Progenitor cell of endocrine pancreas (in vitro differentiated cells): ENCODE measurements at places on chromosomes 2 and 18. TPM values are rescaled to one million over a fixed set of nuclear protein-coding genes. Genes with fewer than 3 reads are reported as not detected.

DNA sequence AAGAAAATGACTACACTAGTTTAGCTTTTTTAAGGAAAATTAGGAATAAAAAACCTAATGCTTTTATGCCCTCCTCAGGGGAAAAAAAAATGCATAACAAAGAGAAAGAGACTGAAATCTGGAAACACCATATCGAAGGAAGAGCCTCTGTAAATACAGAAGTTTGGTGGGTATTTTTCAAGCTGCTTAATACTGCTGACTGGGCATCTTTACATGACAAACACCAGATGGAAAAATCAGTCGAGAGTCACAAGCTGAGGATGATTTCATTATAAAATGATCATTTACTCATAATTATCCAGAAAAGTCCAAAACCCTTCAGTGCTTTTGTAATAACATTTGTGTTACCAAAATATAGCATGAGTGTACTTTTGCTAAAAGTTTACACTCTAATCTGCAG is 1600.7 kb upstream of the ACVR2A start:
- no peak for DNase-seq

- DNase-seq: no peak
These were observed 9.1 kb upstream of the RAB17 start for GRCh38 chr2:237599465-237600110.

DNA sequence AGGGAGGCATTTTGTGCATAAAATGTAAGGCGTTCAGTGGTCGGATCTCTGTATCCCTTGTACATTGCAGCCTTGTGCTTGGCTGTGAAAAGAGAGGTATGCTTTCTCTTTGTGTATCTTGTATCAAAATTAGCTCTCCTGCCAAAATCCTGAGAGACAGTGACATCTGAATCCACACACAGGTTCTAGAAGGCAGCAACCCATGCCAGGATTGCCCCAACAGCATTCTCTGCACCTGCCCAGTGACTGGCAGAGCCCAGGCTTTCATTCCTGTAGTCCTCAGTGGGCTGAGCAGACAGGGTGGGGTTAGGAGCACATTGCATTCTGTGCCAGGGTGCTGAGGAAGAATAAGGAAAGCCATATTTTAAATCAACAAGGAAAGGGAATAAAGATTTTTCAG is 740.3 kb upstream of the RAB6C start:
- DNase-seq: no peak

DNA sequence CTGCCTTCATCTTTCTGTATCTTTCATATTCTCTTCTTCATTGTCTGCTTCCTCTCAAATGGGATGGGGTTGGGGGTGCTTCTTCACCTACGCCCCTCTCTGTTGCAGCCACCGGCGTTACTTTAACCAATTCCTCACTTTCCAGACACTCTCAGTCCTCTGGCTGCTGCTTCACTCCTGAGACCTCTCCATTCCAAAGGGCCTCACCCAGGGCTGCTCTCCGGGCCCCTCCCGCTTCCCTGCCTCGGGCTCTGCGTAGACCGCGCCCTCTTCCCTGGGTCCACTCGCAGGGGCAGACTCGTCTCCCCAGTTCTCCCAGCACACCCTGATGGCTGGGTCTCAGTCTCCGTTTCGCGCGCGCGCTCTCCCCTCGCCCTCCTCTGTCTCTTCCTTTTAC is 926 bp downstream of the SERPINB8 start:
- DNase-seq: peak; percentile 39

- DNase-seq: no peak
These were observed 62.7 kb upstream of the NFATC1 start for GRCh38 chr18:79333046-79333445.

- DNase-seq: no peak
These were observed 147.4 kb downstream of the MEIS1 start for GRCh38 chr2:66582104-66582986.

GRCh38 chr18:76376225-76376624 is 118.8 kb downstream of the ZNF516 start:
- DNase-seq: no peak

DNA sequence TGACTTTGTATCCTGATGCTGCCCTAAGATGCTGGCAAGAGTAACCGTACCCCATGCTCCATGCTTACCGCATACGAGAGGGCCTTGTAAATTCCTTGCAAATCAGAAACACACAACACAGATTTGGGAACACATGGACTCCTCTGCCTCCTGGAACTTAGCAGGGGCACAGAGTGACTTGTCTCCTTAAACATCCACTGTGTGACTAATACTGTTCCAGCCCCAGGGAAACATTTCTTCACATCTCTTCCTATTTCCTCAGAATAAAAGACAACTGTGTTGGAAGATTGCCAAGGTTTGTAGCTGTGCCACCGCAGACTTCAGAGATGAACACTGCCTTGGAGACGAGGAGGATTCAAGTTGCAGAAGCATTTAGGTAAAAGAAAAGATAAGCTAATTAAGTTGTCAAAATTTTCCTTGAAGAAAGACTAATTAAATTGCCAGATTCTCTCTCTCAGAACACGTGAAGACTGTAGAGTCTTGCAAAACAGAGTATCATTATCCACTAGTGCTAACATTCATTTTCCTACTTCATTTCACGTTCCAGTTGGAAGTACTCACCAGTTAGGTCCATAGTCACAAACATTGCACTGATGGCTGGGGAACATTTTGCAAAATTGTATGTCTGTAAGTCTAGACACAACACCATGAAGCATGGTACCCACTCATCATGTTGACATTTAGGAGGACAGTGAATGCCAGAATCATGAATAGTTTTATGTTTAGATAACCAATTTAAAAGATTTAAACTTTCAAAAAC is 188.8 kb downstream of the TSN start:
- no peak for DNase-seq

- no peak for DNase-seq
These were observed 170.9 kb upstream of the GATA6 start for GRCh38 chr18:21998486-21998885.

DNA sequence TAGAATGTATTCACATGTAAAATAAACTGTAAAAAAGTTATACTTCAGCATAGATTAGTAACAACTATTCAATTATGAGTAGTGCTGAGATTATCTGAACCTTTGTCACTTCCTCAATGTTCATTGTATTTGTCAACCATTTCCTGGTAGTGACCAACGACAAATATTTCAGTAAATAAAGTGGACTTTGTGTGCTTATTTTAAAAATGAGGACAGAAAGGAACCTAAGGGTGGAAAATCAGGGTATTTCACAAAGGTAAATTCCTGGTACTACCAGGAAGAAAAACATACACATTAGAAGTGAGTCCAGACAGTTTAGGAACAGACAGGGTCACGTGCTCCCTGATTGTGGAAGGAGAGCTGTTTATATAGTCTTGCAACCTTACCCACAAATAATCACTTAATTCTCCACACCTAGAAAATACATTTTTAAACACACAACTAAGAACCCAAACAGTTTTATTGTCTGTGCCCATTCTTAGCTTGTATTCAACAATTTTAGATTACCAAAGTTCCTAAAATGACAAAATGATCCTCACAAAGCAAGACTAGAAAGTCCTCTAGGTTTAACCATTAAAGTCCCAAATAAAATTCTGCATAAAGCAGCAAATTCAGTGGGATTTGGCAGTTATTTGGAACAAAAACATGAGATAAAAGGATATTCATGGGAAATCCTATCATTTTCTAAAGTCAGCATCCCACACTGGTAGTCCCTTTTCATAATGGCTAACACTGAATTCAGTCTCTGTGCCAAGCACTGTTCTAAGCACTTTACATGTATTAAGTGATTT is 28.2 kb downstream of the PELI1 start:
- no peak for DNase-seq

C2orf78 gene
- total RNA-seq: not detected in 2 replicates

CRIM1 gene
- total RNA-seq: 25.8 and 33.8 TPM in 2 replicates

DYNAP gene
- total RNA-seq: not detected in 2 replicates
